ENCODE measurements at places on chromosomes 2 and 18.

- DNase-seq: peak; percentile 44
Measured at GRCh38 chr2:45134014-45134413, 124.8 kb upstream of the SIX2 start.

- no peak for DNase-seq
Measured at GRCh38 chr18:62784966-62785413, 69.6 kb downstream of the PHLPP1 start.

GRCh38 chr2:173997269-173997668, 32.1 kb upstream of the SP3 start:
- DNase-seq: peak; percentile 97

GRCh38 chr2:171652416-171652785, 34.9 kb upstream of the DYNC1I2 start:
- DNase-seq: peak; percentile 42

DNA sequence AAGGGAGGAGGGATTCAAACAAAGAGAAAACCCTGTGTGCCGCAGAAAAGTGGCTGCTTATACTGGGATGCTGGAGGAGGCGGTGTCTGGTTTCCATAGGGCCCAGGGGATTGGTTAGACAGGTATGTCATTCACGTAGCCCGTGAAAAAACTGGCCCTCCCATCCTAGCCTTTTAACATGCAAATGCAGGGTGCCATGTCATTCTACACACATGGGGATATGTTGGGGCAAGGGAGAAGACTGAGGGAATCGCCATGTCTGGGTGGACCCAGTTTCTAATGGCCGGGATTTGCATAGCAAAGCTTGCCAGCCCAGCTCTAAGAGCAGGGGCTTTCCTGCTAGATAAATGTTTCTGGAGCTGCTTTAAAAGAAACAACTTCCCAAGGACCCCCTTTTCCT, 8.2 kb upstream of the RNU2-63P start:
- DNase-seq: no peak

DNA sequence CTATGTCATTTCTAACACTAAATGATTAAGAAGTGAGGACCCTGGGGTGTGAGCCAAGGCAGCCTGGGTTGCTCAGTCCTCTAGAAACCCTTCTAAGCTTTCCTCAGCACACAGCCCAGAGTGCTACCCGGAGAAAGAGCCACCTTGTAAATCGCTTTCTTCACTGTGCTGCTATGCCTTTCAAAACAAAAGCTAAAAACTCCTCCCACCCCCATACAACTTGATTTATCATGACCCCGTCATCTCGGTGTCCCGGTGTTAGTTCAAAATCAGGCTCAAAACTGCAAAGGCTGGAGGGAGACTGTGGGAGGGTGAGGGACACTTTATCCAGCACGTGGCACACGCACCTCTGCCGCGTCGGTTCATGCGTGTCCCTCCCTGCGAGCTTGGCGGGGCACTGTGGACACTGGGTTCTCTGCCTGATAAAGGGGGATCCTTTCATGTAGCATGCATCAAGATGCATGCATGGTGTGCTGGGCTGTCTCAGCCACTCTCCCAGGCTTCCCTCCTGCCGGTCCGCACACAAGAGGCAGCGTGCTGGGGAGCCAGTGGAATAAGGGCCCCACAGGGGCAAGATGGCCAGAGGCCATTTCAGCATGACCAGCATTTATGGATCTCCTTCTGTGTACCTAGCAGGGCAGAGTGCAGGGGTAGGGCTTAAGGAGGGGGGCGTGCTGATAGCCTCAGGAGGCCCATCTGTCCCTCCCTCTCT, 170.4 kb downstream of the SMAD7 start:
- DNase-seq: no peak

- no peak for DNase-seq
Measured at GRCh38 chr2:174051068-174051467, 85.9 kb upstream of the SP3 start.

GRCh38 chr2:12714391-12715221, 2.1 kb upstream of the TRIB2 start:
- no peak for DNase-seq

DNA sequence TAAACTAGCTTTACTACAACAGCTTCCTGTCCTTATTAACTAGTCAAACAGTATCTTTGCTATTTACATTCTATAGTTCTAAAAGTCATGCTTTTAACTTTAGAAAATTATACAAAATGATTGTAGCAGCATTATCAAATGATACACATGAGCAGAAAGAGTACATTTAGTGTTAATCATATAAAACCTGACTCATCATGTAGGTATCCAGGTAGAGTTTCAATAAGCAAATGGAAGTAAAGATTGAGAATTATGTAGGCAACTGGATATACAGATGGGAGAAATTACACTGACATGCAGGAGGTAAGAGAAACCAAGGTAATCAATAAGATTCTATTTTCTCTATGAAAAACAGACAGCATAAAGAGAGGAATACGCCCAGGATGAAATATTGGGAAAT, 33.8 kb downstream of the TRIP12 start:
- no peak for DNase-seq

DNA sequence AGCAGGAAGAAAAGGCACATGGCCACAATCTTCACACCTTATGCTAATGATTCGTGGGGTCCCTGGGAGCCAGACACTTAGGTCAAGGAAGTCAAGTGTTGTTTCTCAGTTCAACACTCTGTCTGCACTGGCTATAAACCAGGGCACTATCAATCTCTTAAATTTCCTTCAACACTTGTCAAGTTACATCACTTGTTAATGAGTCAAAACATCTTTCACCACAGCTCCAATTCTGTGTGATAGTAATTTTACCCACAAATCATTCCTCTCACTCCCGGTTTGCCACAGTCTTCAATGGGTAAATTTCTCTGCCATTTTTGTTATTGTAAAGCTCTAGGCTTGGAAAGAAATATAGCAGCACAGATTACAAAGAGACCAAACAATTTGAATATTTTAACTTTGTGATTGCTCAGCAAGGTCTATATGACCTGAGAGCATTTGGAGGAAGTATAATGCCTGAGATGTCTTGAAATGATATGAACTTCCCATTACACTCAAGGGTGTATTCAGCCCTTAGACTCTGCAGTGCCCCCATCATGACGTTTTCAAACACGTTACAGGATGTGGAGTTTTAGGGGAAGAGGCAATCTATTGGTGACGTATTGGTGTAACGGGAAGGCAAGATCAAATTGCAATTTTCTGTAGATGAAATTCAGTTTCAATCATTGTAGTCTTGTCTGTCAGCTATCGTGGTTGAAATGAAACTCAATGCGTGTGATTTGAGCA, 78.7 kb downstream of the ICOS start:
- no peak for DNase-seq

DNA sequence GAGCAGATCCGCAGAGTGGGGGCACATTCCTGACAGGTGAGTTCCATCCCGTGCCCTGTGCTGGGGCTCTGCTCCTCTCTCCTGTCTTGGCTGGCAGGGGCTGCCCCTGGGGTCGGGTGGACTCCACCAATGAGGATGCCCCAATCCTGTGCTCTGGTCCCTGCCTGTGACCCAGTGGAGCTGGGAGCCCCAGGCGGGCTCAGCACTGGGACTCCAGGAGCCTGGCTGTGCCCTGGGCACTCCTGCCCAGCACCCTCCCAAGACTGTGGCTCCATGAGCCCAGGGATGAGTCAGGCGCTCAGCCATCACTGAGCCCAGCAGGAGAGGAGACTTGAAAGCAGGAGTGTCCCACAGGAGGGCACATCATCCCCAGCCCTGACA, 53.9 kb downstream of the MBP start:
- no peak for DNase-seq

DNA sequence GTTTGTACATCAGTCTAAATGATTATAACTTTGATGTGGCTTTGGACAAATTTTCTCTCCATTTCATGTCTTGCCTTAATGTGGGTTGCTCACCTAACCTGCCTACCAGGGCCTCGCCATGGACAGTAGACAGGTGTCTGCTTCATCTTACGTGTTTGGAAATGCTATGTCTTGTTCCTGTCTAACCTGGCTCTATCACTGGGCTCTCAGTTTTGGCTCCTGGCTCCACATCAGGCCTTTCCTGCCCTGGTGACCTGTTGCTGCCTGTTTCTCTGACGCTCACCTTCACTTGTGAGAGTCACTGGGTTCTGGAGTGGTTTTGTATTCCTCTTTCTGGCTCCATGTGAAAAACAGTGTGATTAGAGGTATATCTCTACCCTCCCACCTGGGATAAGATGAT, 65.9 kb downstream of the PHLPP1 start:
- DNase-seq: no peak

GRCh38 chr18:55384551-55385275, 203.3 kb downstream of the TCF4 start:
- peak; percentile 41 for DNase-seq

- no peak for DNase-seq
Measured at GRCh38 chr18:78901923-78902794, 77.5 kb upstream of the SALL3 start.

DNA sequence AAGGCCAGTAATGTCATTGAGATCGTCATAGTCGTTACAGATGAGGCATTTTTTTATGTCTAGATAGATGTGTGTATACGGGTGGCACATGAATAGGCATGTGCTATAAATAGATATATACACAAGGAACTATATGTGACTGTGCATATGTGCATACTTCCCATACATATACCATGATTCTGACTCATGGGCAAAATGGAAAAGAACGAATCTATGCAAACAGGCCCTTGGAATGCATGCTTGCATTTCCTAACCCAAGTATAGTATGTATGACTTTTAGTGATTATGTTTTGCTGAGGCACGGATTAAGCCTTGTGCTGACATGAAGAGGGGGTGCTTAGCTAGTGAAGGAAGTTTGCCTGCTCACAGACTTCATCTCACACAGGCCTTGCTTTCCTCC, 111.7 kb downstream of the BCL11A start:
- DNase-seq: peak; percentile 69

DNA sequence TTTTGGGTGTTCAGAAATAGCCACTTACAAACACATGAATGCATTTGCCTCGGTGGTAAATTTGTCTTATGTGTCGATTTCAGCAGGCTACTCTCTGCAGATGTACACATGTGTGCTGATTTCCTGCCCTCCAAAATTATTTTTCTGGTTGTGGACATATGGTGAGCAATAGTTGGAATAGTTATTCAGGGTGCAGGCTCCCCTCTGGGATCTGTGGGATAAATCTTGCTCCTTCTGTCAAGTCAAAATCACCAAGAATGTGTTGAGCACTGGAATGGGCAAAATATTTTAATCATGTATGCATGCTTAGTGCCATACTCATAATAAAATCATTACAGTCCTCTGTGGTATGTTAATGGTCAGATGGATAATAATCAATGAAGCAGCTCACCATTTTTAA, 684.5 kb downstream of the BCL11A start:
- no peak for DNase-seq

DNA sequence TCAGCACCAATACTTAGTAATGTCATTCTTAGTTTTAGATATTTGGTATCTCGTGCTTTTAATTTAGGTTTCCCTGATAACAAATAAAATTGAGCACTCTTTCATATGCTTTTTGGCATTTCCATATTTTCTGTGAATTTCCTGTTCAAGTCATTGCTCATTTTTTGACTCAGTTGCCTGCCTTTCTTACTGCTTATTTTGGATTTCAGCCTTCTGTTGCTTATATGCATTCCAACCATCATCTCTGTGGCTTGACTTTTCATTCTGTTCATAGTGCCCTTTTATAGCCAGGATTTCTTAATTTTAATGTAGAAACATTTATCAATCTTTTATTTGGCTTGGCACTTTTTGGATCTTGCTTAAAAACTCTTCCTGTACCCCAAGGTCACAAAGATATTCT, 14.5 kb upstream of the KIF3C start:
- DNase-seq: no peak
